Epithelial cell of proximal tubule (primary cell): ENCODE measurements at places on chromosomes 12 and 14.

- no peak for DNase-seq
Measured at GRCh38 chr12:84290168-84290567, 622.4 kb downstream of the SLC6A15 start.

DNA sequence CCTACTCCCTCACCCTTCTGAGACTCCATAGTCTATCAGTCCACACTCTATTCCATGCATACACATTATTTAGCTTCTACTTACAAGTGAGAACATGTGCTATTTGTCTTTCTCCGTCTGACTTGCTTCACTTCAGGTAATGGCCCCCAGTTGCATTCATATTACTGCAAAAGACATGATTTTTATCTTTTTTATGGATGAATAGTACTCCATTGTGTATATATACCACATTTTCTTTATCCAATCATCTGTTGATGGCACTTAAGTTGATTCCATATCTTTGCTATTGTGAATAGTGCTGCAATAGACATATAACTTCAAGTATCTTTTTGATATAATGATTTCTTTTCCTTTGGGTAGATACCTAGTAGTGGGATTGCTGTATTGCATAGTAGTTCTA, 171.8 kb downstream of the DACT1 start:
- no peak for DNase-seq

DNA sequence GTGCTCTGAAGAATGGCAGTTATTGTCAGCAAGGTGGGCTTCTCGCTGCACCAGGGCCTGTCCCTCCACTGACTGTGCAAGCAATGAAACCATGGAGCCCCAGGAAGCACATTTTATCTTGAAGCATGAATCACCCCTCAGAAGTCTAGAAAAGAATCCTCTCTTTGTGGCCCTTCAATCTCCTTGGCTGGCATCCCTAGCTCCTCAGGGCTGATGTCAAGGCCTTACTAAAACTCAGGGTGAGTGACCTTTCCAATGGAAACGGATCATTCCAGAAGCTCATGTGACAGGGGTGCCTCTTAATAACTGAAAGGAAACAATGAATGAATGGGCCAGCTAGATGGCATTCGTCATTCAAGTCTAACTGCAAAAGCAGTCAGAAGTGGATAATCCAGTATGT, 22.3 kb upstream of the PLEKHH1 start:
- no peak for DNase-seq

- DNase-seq, result no peak
Measured at GRCh38 chr12:52081263-52081733, 1.8 kb downstream of the SMIM41 start.

- DNase-seq, result no peak
Measured at GRCh38 chr12:7642876-7643309, 22.8 kb downstream of the APOBEC1 start.

DNA sequence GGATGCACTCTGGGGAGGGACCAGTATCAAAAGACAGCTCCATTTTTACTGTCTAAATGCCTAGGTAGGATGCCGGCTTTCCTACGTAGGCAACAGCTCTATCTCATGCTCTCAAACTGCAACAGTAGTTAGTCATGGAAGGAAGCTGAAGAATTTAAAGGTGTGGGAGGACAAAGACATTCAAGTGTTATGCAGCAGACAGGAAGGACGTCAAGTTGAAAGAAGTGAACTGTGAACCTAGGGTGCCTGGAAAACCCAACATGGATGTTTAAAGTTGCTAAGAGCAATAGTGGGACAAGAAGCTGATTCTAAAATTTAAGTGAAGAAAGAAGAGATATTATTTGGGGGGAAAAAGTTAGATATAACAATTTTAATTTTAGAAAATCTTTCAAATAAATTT, 5.9 kb downstream of the SEC23A start:
- DNase-seq, result peak; percentile 67

GRCh38 chr12:116332705-116333380, 55.4 kb upstream of the MED13L start:
- no peak for DNase-seq
